NCI-H1092 (cell line): ENCODE measurements at places on chromosomes 6 and 20.

DNA sequence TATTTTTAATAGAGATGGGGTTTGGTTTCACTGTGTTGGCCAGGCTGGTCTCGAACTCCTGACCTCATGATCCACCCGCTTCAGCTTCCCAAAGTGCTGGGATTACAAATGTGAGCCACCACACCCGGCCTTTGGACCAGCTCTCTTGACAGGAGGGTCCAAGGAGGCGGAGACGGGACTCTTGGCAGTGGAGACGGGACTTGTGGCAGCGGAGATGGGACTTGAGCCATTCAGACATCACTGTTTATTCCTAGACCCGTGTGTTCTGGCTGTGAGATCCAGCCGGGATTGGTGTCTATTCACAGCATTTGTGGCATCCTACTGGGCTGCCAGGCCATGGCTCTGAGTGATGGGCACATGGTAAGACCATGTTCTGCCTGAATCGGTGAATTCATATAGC lies 25.6 kb downstream of the PRPF6 start:
- DNase-seq = no peak

DNA sequence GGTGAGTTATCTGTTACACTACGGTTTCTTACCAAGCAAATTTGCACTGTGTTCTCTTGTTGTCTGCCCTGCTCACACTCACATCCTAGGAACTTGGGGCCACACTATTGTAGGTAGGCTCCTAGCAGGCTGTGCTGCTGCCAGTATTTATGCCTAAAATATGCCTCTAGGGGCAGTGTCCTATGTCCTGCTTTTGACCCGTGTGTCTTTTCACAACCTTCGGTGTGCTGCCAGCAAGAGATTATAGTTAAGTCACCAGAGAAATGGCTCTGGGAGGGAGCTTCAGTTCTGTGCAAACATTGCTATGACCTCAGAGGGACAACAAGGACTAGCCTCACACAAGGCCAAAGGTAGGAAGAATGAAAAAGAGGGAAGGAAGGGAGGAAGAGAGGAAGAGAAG lies 8.9 kb upstream of the TAAR5 start:
- DNase-seq = no peak

- DNase-seq = no peak
Observed at GRCh38 chr6:116309001-116309400, 29.3 kb upstream of the TSPYL1 start.

GRCh38 chr6:38584731-38585130 lies 55.0 kb downstream of the BTBD9 start:
- DNase-seq = no peak

- DNase-seq = no peak
Observed at GRCh38 chr6:6586671-6587526, 1.6 kb upstream of the LY86 start.
